ENCODE measurements at places on chromosomes 2 and 18.

DNA sequence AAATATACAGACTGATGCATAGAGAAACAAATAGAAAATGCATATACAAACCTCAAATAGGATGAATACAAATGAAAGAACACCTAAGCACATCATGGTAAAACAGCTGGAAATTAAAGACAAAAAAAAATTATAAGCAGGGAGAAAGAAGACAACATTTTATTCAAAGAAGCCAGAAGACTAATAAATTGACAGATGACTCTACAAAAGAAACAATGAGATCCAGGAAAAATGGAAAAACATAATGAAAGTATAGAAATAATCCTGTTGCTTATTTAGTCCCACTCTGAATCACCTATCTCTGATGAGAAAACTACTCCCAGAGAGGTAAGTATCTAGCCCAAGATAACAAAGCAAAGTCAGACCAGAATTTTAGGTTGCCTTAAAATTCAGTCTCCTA lies 143.4 kb downstream of the RBM43 start:
- no peak for DNase-seq

- no peak for DNase-seq
Observed at GRCh38 chr2:179900655-179901054, 39.2 kb upstream of the ZNF385B start.

DNA sequence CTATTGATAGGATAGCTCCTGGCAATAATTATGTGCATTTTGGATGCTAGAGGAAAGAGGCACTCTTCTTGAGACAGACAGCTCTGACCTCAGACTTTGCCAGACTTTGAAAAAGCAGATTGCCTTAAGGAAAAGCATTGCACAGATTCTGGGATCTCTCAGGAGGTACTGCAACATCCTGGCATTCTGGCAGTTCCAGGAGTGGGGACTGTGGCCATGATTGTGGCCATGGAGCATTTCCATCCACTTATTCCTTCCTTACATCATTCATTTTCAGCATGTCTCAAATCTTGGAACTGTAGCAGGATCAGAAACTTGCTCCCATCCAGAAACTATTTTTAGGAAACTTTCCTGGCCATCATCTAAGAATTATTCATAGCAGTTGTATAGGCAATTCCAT lies 144.9 kb upstream of the FOSL2 start:
- no peak for DNase-seq

GRCh38 chr18:56096861-56097260 lies 508.9 kb upstream of the TCF4 start:
- DNase-seq: no peak

- no peak for DNase-seq
Observed at GRCh38 chr2:136124805-136125204, 6.9 kb upstream of the CXCR4 start.

GRCh38 chr2:173195100-173195499 lies 119.5 kb downstream of the MAP3K20 start:
- no peak for DNase-seq

- no peak for DNase-seq
Observed at GRCh38 chr2:216503697-216504375, 5.2 kb downstream of the RPL37A start.

DNA sequence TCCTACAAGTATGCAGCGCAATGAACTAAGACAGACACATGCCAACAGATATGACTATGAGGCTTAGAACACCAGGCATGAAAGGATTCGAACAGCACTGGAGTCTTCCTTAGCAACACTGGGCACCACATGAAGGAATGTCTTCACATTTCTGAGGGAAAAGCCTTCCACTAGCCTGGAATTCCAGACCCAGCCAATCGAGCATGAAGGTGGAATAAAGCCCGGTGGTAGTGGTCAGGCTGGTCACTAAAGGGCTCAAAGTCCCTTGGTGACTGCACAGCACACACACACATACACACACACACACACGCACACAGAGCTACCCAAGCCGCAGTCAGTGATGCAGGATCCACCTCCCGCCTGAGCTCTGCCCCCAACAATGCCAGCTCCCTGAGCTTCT lies 19.7 kb upstream of the SFXN5 start:
- DNase-seq: no peak

DNA sequence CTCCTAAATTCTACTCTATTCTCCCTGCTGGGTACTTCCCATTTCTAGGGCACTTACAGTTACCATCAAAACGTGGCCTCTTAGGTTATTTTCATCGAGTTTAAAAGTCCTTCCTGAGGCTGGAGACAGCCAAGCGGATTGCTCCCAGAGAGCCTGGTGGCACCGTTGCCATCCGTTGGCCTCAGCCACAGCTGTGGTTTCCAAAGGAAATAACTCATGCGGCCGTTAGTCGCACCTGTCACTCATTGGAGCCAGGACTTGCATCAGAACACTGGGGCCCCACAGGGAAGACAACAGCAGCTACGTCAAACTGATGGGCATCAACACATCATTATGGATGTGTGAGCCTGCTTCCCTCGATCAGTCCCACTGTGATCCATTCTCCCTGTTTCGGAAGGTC lies 453.4 kb downstream of the BCL11A start:
- DNase-seq: no peak

GRCh38 chr2:15061268-15061667 lies 428.8 kb downstream of the LRATD1 start:
- no peak for DNase-seq

DNA sequence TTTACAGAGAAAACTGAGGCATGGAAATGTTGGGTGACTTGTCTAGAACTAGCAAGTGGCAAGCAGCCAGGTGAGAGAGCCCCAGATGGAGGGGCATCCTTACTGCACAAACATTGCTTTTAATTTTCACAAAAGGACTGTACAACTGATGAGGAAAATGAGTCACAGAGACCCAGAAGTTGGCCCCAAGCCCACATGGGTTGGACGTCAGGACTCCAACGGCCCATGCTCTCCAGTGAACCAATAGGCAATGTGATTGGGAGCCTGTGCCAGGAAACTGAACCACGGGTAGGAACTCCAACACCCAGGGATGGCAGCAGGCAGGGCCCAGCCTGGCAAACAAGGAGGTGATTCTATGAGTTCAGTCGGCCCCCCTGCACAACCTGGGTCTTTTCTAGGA lies 50.8 kb downstream of the PID1 start:
- DNase-seq: no peak

- DNase-seq: no peak
Observed at GRCh38 chr2:232458661-232459418, 2.9 kb downstream of the ALPI start.

DNA sequence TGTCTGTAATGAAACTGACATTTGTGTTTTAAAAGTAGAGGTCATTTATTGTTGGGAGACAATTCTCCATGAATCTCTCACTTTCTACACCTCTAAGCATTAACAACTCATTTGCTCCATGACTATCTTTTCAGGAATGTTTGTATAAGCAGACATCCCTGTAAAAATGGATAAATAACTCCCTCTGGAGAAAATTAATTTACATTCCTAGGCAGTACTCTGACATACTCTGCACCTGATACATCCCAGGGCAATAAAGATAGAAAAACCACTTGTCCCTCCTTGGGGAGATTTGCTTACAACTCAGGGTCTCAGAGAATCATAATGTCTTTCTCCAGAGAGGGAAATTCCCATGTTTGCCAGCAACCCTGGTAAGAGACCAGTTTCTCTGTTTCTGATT lies 1037.7 kb upstream of the SLC39A10 start:
- no peak for DNase-seq

- no peak for DNase-seq
Observed at GRCh38 chr18:55633032-55633431, 45.0 kb upstream of the TCF4 start.

- DNase-seq: no peak
Observed at GRCh38 chr2:202299712-202300111, 34.1 kb downstream of the NOP58 start.

DNA sequence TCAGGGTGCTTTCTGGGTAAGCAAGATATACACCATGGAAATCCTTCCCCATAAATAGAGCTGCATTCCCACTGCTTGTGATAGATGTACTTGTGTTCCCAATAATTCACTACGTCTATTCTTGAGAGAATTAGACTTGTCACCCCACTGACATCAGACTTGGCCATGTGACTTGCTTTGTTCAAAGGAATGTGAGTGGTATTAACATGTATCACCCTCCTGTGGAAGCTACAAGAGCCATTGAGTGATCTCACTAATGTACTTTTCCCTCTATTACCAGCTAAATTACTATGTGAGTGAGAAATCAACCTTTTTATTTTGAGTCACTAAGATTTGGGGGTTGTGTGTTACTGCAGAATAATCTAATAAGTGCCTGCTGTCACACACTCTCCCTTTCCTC lies 176.0 kb downstream of the CCDC178 start:
- DNase-seq: no peak

GRCh38 chr2:86017901-86018896 lies 87.5 kb downstream of the POLR1A start:
- DNase-seq: no peak

DNA sequence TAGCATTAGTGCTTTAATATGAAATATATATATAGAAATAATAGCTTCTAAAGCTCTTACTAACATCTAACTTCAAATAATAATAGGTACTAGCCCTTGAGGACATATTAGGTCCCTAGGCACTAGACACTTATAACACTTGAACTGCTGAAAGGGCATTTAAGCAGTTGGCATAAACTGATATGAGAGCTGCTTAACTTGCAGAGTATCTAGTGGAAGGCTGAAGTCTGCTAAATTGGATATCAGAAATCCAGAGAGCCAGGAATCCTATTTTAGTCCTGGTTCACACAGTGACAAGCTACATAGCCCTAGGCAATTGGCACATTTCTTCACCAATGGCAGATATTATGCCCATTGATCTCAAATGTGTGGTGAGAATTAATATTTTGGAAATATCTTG lies 326.9 kb upstream of the UBE2E3 start:
- no peak for DNase-seq

GRCh38 chr18:8260319-8260718 lies 348.9 kb upstream of the RAB12 start:
- DNase-seq: no peak

DNA sequence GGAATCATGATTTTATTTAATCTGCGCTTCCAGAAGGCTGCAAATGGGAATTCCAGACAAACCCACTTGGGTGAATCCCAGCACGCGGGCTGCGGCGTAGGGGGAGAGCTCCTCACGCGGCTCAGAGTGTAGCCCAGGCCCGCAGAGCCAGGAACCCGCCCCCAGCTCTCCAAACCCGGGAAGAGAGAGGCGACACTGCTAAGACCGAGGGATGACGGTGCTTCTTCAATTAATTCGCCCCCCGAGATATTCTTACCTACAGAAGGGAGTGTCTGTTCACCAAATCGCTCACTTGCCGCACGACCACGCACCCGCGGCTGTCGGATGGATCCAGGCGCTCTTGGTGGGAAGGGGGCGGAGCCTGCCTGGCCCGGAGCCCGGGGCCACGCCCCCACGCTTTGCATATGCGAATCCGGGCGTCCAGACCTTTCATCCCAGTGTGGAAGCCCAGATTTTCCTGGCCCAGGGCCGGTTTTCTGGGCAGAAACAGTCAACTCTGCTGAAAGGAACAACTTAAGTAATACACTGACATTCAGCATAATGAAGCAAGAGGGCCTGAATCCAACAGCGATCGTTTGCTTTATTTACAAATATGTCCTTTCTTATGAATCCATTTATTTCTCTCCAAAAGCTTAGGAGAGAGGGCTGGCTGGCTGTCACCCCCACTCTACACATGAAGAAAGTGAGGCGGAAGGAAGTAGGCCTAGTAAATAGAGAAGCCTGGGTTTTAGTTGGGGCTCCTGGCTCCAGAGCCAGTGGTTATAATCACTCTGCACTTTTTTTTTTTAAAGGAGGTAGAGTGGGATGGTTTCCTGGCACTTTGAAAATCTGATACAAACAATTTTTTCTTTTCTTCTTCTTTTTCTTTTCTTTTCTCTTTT lies at the start of gene SLC19A3:
SLC19A3 (minus strand) TSS at position 342 of the 881 bp plus-strand sequence. CDS start 15,710 bp downstream, outside the sequence.
- DNase-seq: no peak

- DNase-seq: no peak
Observed at GRCh38 chr2:20669562-20670314, 2.8 kb downstream of the GDF7 start.

- DNase-seq: no peak
Observed at GRCh38 chr2:159880729-159881128, 82.7 kb upstream of the CD302 start.

GRCh38 chr2:204108781-204109295 lies 172.3 kb downstream of the ICOS start:
- DNase-seq: no peak

- DNase-seq: no peak
Observed at GRCh38 chr18:59423259-59423658, 64.2 kb upstream of the LMAN1 start.

- DNase-seq: no peak
Observed at GRCh38 chr2:132804051-132804450, 134.0 kb upstream of the LYPD1 start.

- no peak for DNase-seq
Observed at GRCh38 chr2:189933041-189933440, 129.5 kb downstream of the MSTN start.

Measured in CD4-positive, alpha-beta T cell treated with Interleukin-1 beta for 1 hour (primary cell).